ENCODE measurements at places on chromosomes 2 and 18. TPM values are rescaled to one million over a fixed set of nuclear protein-coding genes. Genes with fewer than 3 reads are reported as not detected.

Gene PLEKHM3
- total RNA-seq: 15.1 TPM

Gene CEP68
- 7.9 TPM for total RNA-seq

Gene LYG2
- not detected for total RNA-seq

Gene NEURL3
- total RNA-seq: 0.23 TPM

Gene DES
- 101 TPM for total RNA-seq

Gene CERS6
- total RNA-seq: 18.8 TPM

Gene FAM228A
- 0.41 TPM for total RNA-seq
